ENCODE measurements at places on chromosomes 13 and 19.

GRCh38 chr13:82136880-82137279, 1745.4 kb downstream of the SLITRK1 start:
- DNase-seq = no peak

- no peak for DNase-seq
These were observed 575.2 kb downstream of the DACH1 start for GRCh38 chr13:71291842-71292146.

- no peak for DNase-seq
These were observed 19.8 kb upstream of the CEACAM4 start for GRCh38 chr19:41646589-41647204.

DNA sequence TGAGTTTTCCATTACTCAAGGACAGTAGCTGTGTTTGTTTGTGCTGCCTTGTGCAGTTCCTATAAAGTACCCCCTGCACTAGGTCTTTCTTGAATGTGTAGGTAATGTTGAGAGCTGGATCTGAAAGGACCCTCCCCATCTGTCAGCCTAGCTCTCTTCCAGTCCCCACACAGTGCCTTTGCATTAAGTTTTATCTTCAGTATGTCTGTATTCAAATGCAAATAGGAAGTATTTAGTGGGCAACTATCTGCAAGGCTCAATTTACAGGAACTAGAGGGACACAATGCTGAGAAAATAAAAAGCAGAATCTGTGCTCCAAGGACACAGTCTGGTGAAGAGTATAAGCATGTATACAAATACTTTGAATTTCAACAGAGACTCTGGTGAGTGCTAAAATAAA, 558.5 kb downstream of the RFC3 start:
- no peak for DNase-seq

GRCh38 chr19:34191355-34191962, 19.2 kb downstream of the LSM14A start:
- no peak for DNase-seq

GRCh38 chr13:79501538-79502232, 20.7 kb downstream of the NDFIP2 start:
- no peak for DNase-seq

DNA sequence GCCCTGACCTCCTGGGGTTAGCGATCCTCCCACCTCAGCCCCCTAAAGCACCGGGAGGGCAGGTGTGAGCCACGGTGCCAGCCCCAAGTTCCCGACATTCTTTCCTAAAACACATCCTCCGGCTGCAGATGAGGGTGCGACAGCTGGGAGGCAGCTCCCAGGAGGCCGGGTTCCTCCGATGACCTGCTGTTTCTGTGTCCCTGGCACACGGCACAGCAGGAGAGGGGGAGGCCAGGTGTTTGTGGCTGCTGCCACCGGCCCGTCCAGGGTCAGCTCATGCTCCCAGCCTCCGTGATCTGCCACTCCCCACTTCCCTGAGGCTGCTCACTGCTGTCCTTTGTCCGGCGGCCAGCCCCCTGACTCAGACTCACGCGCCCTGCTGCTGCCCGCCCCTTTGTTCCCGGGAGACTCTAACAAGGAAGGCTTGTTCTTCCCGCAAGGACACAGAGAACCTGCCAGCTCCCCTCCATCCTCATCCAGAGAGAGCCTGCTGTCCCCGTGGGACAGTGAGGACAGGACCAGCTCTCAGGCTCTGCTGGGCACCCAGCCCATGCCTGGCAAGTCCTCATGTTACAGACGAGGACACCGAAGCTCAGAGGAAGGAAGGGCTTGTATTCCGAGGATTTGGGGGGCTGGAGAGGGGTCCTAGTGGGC, 10.6 kb upstream of the MADCAM1 start:
- no peak for DNase-seq

GRCh38 chr13:101267656-101268055, 148.7 kb downstream of the NALCN start:
- no peak for DNase-seq

DNA sequence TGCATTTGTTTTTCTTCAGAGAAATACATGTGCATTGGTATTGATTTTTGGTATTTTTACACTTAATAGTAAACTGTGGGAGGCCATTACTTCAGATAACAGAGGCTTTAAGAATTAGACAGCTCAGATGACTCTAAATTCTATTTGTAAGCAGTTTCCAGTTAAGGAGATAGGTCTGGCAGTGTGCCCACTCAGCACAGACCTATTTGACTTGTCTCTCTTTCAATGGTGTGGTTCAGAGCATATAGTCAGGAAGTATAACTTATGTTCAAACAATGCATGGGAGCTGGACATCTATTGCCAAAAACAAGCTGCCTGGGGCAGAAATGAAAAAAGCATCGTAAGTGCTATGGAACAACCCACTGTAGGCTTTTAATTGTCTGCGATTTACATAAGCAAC, 370.7 kb downstream of the HS6ST3 start:
- no peak for DNase-seq

DNA sequence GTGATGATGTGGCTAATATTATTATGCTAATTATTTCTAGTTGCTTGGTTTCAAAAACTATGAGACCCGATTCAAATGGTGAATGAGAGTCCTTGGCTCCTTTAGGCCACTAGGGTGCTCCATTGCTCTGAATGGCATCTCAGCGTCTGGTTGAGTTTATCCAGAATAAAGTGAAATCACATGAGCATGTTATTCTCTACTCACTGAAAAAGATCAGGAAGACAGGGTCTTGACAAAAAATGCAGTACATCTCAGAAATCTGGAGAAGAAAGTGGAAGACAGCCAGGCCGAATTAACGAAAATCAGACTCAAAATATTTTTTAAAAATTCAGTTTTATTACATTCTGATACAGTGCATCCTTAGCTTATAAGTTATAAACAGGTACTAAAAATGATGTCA, 516.2 kb downstream of the MYO16 start:
- DNase-seq = no peak

GRCh38 chr19:47742634-47743033, 2.7 kb upstream of the NOP53 start:
- no peak for DNase-seq

DNA sequence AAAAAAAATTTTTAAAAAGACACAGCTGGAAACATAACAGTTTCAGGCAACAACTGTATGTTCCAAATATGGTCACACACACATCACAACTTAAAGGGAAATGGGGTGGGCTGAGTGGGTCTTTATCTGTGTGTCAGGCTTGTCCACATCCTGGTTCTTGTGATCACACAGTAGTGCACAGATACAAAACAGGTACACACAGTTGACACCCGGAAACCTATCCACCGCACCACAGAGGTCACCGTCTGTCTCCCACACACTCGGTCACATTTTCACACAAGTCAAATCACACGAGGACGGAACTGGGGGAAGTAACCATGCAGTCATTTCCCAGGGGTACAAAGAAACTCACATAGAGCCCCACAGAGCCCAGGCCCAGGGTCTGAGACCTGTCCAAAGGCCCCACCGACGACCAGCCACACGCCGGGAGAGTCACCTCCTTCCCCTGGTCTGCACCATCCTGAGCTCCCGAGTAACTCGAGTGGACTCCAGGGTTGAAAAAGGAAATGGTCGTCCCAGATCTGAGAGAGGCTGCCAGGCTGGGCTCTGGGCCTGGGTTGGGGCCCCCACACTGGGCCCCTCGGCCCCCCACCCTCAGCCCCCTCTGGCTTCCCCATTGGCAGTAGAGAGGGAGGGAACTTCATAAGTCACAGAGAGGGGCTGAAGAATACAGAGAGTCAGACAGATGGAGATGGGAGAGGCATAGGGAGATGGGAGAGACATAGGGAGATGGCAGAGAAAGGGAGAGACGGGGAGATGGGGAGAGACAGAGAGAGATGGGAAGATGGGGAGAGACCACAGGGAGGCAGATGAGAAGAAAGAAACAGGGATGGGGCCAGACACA, 1.3 kb upstream of the PPAN start:
- DNase-seq = no peak

GRCh38 chr19:34246340-34246739, 8.0 kb upstream of the GARRE1 start:
- DNase-seq = no peak

DNA sequence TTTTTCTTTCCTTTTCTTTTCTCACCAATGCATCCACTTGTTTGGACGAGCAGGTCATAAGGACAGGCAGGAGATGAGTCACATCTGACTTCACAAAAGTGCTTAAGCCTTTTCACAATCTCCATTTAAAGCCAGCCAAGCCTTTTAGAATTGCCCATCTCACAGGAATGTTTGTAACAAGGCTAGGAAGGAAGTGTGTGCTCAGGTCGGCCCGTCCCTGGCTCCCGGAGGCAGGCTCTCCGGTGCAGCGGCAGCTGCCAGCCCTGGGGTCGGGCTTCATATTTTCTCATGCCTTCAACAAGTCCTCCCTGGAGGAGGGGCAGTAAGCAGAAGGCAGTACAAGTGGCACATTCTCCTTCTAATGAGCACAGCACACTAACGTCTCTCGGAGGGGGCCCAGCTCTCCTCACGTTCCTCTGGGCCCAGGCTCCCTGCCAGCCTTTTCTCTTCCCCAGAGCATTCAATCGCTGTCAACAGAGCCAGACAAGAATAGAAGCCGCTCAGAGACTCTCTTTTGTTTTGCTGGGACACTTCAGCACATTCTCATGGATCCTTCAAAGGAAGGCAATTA, 180.5 kb downstream of the COL4A1 start:
- DNase-seq = peak; percentile 97
